ENCODE measurements at places on chromosomes 6 and 20.

- DNase-seq, result no peak
- no peak overlapping the region for H3K4me3 ChIP-seq
- peaks cover 3% of the 10 kb centered on the region for H3K27me3 ChIP-seq
- no peak overlapping the region for H3K27ac ChIP-seq
- H3K4me1 ChIP-seq, result peaks cover 11% of the 10 kb centered on the region
Observed at GRCh38 chr6:33160728-33161344, 31.4 kb downstream of the COL11A2 start.

- no peak overlapping the region for H3K4me3 ChIP-seq
- DNase-seq, result no peak
- H3K27ac ChIP-seq, result no peak overlapping the region
- H3K27me3 ChIP-seq, result no peaks in the 10 kb centered on the region
Observed at GRCh38 chr20:57451431-57451794, 60.2 kb downstream of the RBM38 start.

- DNase-seq, result no peak
- H3K27me3 ChIP-seq, result no peaks in the 10 kb centered on the region
- no peaks in the 10 kb centered on the region for H3K4me1 ChIP-seq
- no peaks in the 10 kb centered on the region for H3K36me3 ChIP-seq
Observed at GRCh38 chr6:53815381-53816119, 20.7 kb downstream of the LRRC1 start.

GRCh38 chr6:145548933-145549648, 186.2 kb downstream of the EPM2A start:
- H3K4me1 ChIP-seq, result no peaks in the 10 kb centered on the region
- no peaks in the 10 kb centered on the region for H3K27me3 ChIP-seq
- no peak for DNase-seq
- H3K4me3 ChIP-seq, result no peak overlapping the region
- no peak overlapping the region for H3K27ac ChIP-seq

GRCh38 chr6:18485660-18486435, 98.7 kb downstream of the RNF144B start:
- H3K27me3 ChIP-seq, result no peaks in the 10 kb centered on the region
- no peak overlapping the region for H3K27ac ChIP-seq
- no peaks in the 10 kb centered on the region for H3K36me3 ChIP-seq
- DNase-seq, result no peak

- no peaks in the 10 kb centered on the region for H3K27me3 ChIP-seq
- no peak overlapping the region for H3K27ac ChIP-seq
- no peak overlapping the region for H3K4me3 ChIP-seq
- no peaks in the 10 kb centered on the region for H3K36me3 ChIP-seq
- no peaks in the 10 kb centered on the region for H3K4me1 ChIP-seq
Observed at GRCh38 chr6:73796881-73797280, 100.9 kb downstream of the CD109 start.

- H3K27me3 ChIP-seq, result no peaks in the 10 kb centered on the region
- H3K4me3 ChIP-seq, result no peak overlapping the region
- DNase-seq, result no peak
- H3K27ac ChIP-seq, result no peak overlapping the region
Observed at GRCh38 chr6:55917751-55918415, 42.5 kb upstream of the BMP5 start.

DNA sequence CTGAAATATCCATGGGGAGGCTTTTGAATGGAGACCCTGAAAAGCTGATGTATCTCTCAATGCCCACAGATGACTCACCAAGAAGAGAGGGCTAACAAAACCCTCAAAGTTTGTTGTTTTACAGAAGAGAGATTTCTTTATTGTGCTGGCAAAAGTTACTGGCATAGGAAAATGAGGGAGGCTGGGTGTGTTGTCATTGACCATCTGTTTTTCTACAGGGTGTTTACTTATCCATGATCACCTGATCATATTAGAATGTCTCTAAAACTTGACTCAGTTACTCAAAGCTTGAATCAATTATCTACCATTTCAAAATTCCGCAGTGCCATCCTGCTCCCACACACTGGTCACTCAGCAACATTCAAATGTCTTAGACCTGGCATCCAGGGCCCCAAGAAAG, 9.8 kb downstream of the NCOA6 start:
- H3K4me1 ChIP-seq, result peaks cover 7% of the 10 kb centered on the region
- no peak for DNase-seq
- H3K4me3 ChIP-seq, result no peak overlapping the region
- no peaks in the 10 kb centered on the region for H3K27me3 ChIP-seq
- no peak overlapping the region for H3K27ac ChIP-seq
- H3K36me3 ChIP-seq, result no peaks in the 10 kb centered on the region

DNA sequence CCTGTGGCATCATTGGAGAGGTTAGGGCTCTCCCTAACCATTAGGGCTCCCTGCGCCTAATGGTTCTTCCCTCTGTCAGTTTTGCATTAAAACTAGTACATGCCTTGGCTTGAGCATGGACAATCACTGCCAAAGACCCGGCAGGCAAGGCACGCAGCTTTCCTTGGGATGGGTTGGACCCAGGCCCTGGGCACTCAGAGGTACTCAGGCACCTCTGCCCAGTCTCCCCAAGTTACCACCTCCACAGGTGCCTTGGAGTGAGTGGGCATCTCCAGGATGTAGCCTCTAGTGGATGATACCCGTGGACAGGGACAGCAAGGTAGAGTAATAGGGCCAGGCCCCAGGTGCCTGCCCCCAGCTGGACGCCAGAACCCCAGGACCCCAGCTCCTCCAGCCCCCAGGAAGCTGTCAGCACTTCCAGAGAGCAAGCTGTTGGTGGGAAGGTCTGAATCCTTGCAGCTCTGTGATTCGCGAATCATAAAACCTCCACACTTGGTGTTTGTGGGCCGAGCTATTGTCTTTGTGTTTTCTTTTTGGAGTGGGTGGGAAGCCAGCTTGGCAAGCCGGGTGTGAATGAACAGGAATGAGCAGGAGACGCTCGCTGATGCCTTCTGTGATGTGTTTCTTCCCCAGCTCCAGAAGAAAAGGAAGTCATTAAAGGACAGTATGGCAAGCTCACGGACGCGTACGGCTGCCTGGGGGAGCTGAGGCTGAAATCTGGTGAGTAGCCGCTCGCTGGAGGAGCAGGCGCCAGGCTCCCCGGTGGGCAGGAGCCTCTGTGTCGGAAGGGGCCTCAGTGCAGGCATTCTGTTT, 35.1 kb downstream of the SYNJ2 start:
- peaks cover 13% of the 10 kb centered on the region for H3K4me1 ChIP-seq
- no peaks in the 10 kb centered on the region for H3K27me3 ChIP-seq
- no peak overlapping the region for H3K4me3 ChIP-seq

DNA sequence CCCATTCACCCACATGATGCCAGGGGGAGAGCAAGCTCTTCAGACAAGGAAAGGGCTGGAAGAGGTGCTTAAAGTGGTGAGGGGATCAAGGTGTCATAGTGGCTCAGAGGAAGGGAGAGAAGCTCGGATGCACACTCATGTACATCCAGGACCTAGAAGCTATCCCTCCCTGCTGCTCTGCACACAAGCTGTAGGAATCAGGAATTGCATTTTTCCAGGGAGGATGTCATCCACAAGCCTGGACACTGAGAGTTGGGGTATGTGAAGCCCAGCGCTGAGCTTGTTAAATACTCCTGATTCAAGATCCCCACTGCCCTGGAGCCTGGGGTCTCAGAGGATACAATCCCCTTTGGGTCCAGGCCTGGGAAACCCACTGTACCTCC, 85.8 kb upstream of the CCDC167 start:
- DNase-seq, result no peak
- H3K36me3 ChIP-seq, result no peaks in the 10 kb centered on the region
- no peaks in the 10 kb centered on the region for H3K4me1 ChIP-seq
- H3K4me3 ChIP-seq, result no peak overlapping the region

DNA sequence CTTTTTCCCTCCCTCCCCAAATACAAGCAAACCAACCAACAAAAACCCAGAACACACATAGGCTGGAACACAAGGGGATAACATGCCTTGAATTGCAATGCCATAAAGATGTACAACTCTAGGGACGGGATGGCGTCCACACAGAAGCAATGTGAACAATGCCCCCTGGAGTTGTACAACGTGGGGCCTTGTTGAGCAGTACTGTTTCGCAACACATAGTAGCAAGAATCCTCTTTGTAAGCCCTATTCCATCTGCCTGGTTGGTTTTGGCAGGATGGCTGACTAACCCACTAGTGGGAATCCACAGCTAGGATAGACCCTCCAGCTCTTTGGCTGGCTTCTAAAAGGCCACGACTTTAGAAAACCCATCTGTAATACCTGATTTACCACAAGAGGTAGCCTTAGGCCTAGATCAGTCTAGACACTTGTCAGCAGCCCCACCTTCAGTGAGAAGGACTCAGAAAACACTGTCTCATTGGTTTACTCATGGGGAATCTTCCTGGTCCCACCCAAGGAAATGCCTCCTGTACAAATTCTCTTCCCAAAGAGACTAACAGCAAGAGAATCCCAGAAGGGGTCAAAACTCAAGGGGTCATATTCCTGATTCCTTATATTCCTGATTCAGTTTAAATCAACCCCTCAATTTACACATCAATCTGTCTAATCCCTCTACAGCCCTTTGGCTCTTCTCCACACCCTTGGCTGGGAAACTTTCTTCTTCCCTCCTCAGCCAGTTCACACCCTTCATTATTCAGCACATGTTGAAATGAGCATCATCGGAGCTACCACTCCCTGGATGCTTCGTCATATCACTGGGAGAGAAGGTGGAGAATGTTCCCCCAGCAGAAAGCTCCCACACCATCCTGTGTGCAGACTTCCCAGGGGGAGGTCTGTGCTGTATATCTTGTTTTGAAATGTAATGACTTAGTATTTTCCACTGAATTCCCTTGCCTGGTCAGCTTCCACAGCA, 622.4 kb upstream of the FLRT3 start:
- no peak overlapping the region for H3K27ac ChIP-seq
- no peaks in the 10 kb centered on the region for H3K27me3 ChIP-seq
- H3K36me3 ChIP-seq, result no peaks in the 10 kb centered on the region
- no peaks in the 10 kb centered on the region for H3K4me1 ChIP-seq

- H3K4me1 ChIP-seq, result no peaks in the 10 kb centered on the region
- no peak for DNase-seq
- H3K27ac ChIP-seq, result no peak overlapping the region
- no peak overlapping the region for H3K4me3 ChIP-seq
- no peaks in the 10 kb centered on the region for H3K27me3 ChIP-seq
Observed at GRCh38 chr20:62694868-62695267, 13.8 kb upstream of the NTSR1 start.

- no peaks in the 10 kb centered on the region for H3K36me3 ChIP-seq
- H3K27ac ChIP-seq, result no peak overlapping the region
- no peak for DNase-seq
- H3K4me3 ChIP-seq, result no peak overlapping the region
- H3K4me1 ChIP-seq, result peaks cover 34% of the 10 kb centered on the region
Observed at GRCh38 chr6:15359335-15359862, 113.5 kb downstream of the JARID2 start.

DNA sequence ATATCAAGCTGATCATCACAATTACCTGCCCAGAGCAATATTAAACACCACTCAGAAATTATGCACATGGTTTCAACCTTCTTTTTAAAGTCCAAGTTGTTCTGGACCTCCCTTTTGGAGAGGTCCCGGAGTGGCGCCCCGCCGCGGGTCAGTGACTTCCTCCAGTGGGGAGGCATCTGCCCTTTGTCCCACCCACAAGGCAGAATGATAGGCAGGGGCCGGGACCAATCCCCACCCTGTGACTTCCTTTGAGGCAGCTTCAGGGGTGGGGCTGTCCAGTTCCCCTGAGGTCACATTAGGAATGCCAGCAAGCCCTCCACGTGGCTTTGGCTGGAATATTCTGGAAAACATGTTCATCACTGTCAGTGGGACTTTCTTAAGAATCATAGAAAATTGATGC, 207.0 kb downstream of the ANKRD60 start:
- H3K4me3 ChIP-seq, result no peak overlapping the region
- no peaks in the 10 kb centered on the region for H3K36me3 ChIP-seq
- no peak for DNase-seq
- no peak overlapping the region for H3K27ac ChIP-seq
- no peaks in the 10 kb centered on the region for H3K4me1 ChIP-seq

- no peak overlapping the region for H3K4me3 ChIP-seq
- no peaks in the 10 kb centered on the region for H3K4me1 ChIP-seq
- no peaks in the 10 kb centered on the region for H3K27me3 ChIP-seq
- DNase-seq, result no peak
Observed at GRCh38 chr6:22789315-22789714, 219.9 kb downstream of the HDGFL1 start.

GRCh38 chr20:4150070-4150441, 134.7 kb upstream of the RNF24 start:
- H3K4me3 ChIP-seq, result no peak overlapping the region
- DNase-seq, result no peak

- no peaks in the 10 kb centered on the region for H3K4me1 ChIP-seq
- no peak overlapping the region for H3K27ac ChIP-seq
- DNase-seq, result no peak
- H3K4me3 ChIP-seq, result no peak overlapping the region
- no peaks in the 10 kb centered on the region for H3K36me3 ChIP-seq
Observed at GRCh38 chr20:61814726-61815125, 251.0 kb downstream of the TAF4 start.

DNA sequence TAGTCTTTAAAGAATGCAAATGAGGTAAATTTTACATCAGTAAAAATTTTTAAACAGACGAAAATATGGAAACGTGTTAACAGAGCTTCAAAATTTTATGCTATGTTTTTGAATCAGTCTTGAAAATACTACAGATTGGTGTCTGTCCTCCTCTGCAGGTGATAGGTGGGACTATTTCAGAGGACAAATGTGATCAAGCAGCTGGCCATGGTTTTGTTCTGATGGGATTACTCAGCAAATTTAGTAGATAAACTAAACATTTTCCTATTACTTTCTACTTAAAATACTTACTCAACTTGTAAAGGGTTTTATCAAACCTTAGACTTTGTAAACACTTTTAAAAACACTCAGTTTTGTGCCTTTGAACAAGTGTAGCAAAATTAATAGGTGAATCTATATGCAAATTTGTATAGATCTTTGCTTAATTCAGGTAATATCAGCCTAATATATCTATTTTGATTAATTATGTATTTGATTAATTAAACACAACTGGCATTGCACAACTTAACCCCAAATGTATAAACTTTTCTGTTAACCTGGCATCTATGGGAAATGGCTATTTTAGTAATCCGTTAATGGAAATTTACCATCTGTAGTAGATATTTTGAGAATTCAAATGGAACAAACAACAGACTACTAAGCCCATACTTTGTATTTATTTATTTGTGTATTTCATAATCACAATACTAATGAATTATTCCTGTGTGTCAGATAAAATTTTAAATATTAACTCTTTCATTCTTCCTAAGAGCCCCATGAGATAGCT, 22.5 kb downstream of the ADGRB3 start:
- no peaks in the 10 kb centered on the region for H3K4me1 ChIP-seq
- H3K4me3 ChIP-seq, result no peak overlapping the region
- no peaks in the 10 kb centered on the region for H3K27me3 ChIP-seq
- no peak for DNase-seq
- H3K36me3 ChIP-seq, result no peaks in the 10 kb centered on the region

DNA sequence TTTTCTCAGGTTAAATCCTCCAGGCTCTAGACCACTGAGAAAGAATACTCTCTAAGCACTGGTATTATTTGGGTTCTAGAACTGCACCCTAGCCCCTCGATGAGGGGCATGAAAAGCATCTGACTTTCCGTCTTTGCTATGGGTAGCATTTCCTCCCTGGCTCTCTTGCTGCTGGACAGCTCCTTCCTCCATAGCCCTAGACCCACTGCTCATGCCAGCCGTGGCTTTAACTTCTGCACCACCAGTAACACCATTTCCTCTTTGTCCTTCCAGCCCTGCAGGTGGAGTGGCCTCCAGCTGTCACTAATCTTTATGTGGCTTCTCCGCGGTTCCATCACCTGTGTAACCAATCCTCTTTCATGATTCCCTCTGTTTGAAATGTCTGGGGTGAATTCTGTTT, 194.9 kb downstream of the SCP2D1 start:
- H3K27ac ChIP-seq, result no peak overlapping the region
- H3K27me3 ChIP-seq, result no peaks in the 10 kb centered on the region
- no peaks in the 10 kb centered on the region for H3K4me1 ChIP-seq
- no peak overlapping the region for H3K4me3 ChIP-seq
- no peaks in the 10 kb centered on the region for H3K36me3 ChIP-seq
- no peak for DNase-seq
